ENCODE measurements at places on chromosomes 4 and X.

DNA sequence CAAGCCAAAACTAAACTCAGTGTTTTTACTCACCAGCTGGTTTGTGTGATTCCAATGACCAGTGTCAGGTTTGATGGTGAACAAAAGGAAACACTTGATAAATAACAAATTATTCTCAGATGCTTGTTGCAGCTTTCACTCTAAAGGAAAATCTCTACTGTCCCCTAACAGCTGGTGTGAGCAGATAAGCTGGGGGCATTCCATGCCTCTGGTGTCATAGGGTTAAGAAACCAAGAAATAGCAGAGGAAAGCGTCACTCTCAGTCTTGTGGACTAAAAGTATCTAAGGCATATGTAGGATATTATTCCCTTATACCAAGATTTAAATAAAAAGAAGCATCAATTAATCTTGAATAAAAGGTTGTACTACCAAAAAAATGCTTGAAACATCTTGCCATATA is 24.3 kb downstream of the TRPC5 start:
- no peak for DNase-seq

DNA sequence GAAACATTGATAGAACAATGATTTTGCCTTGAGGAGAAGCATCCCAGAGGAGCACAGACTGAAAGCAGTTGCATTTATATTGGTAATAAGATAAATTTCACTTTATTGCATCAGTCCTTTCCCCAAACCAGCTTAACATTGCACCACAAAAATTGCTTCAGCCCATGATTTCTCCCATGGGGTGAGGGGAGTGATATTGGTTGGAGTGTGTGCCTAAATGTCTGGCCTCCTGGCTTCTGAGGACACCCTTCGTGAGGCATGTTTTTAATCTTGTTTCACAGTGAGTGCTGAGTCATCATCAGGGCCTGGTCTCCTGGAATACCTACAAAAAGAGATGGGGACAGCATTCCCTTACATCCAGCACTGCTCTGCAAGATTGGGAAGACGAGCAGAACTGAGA is 487.9 kb downstream of the C4orf33 start:
- DNase-seq, result no peak

- no peak for DNase-seq
These were observed 14.7 kb downstream of the GRPR start for GRCh38 chrX:16138108-16138427.

GRCh38 chr4:73450398-73451004 is 14.5 kb downstream of the AFP start:
- no peak for DNase-seq

GRCh38 chrX:9913146-9913433 is 54.1 kb upstream of the CLDN34 start:
- DNase-seq, result no peak

GRCh38 chrX:130098210-130098552 is 12.1 kb downstream of the ELF4 start:
- DNase-seq, result no peak

- no peak for DNase-seq
These were observed 104.7 kb upstream of the BCOR start for GRCh38 chrX:40202456-40202855.

- DNase-seq, result no peak
These were observed 924.3 kb upstream of the SLIT2 start for GRCh38 chr4:19327364-19327763.

DNA sequence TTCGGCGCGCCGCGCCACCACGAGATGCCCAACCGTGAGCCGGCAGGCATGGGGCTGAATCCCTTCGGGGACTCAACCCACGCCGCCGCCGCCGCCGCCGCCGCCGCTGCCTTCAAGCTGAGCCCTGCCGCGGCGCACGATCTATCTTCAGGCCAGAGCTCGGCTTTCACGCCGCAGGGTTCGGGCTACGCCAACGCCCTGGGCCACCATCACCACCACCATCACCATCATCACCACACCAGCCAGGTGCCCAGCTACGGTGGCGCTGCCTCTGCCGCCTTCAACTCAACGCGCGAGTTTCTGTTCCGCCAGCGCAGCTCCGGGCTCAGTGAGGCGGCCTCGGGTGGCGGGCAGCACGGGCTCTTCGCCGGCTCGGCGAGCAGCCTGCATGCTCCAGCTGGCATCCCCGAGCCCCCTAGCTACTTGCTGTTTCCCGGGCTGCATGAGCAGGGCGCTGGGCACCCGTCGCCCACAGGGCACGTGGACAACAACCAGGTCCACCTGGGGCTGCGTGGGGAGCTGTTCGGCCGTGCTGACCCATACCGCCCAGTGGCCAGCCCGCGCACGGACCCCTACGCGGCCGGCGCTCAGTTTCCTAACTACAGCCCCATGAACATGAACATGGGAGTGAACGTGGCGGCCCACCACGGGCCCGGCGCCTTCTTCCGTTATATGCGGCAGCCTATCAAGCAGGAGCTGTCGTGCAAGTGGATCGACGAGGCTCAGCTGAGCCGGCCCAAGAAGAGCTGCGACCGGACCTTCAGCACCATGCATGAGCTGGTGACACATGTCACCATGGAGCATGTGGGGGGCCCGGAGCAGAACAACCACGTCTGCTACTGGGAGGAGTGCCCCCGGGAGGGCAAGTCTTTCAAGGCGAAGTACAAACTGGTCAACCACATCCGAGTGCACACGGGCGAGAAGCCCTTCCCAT is 1.1 kb downstream of the ZIC3 start:
- DNase-seq, result no peak

DNA sequence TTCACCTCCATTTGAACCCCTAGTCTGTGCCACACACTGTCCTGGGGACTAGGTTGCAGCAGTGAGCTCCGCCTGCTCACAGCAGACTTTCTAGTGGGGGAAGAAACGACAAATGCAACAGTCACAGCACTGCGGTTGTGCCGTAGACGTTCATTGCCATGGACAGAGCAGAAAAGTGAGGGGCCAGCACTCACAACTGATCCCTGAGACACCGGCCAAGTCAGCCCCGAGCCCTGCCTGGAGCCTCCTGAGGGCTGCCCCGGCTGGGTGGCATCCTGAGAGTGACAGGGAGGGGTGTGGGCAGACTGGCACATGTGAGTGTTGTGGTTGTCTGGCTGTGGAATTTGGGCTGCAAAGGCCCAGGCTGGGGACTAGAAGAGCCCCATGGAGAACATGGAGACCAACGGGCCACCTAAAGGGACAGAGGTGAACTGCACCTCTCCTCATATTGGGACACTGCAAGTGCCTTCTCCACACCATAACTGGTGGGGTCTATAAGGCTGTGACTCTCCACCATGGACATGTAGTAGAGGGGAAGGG is 4.6 kb downstream of the DUSP9 start:
- DNase-seq, result no peak

DNA sequence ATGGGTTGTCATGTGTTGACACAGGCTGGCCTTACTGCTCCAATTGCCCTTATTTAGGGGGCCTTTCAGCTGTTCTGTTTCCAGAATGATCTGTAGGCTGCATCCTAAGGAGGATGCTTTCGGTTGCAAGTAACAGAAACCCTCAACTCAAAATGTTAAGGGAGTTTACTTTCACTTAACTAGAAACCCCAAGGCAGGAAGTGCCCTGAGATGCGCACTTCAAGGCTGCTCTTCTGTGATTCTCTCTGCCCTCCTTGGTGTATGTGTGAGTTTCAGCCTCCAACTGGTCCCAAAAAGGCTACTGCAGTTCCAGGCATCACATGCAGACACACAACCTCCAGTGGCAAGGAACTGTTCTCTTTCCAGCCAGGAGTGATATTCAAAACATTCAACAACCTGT is 97.3 kb upstream of the ATP6AP2 start:
- DNase-seq, result no peak

DNA sequence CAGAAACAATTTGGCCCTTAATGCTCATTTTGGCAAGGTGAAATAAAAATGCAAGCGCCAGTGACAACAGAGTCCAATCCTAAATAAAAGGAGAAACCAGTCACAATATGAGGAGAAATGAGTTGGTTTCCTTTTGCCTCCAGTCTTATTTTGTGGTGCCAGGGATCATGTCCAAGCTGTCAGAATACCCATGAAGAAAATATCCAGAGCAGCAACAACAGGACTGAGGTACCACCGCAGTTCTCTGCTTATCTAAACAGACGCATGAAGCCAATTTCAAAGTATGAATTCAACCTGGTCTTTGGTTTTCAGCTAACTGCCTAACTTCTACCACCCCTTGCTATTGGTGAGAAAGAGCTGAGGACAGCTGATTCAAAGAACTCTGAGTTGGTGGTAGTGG is 199.9 kb upstream of the MAGEB2 start:
- no peak for DNase-seq

GRCh38 chr4:6696611-6697010 is 2.9 kb downstream of the S100P start:
- DNase-seq, result no peak

DNA sequence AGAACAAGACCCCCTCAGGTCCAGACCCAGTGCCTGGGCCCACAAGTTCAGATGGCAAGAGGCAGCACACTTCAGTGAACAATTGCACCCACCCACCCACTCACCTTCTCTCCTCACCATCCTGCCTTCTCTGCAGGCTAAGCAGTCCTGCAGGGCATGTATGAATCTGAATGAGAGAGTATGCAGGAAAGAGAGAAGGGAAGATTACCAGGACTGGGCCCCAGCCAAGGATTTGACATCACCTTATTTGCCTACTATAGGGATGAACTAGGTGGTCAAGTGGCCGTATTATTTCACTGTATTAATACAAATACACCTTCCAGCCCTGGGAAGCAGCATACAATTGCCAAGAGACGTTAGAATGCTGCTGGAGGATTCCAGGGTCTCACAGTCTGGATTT is 2.1 kb upstream of the ZNF141 start:
- DNase-seq, result no peak

GRCh38 chrX:97672608-97673007 is 788.9 kb downstream of the RPA4 start:
- no peak for DNase-seq

DNA sequence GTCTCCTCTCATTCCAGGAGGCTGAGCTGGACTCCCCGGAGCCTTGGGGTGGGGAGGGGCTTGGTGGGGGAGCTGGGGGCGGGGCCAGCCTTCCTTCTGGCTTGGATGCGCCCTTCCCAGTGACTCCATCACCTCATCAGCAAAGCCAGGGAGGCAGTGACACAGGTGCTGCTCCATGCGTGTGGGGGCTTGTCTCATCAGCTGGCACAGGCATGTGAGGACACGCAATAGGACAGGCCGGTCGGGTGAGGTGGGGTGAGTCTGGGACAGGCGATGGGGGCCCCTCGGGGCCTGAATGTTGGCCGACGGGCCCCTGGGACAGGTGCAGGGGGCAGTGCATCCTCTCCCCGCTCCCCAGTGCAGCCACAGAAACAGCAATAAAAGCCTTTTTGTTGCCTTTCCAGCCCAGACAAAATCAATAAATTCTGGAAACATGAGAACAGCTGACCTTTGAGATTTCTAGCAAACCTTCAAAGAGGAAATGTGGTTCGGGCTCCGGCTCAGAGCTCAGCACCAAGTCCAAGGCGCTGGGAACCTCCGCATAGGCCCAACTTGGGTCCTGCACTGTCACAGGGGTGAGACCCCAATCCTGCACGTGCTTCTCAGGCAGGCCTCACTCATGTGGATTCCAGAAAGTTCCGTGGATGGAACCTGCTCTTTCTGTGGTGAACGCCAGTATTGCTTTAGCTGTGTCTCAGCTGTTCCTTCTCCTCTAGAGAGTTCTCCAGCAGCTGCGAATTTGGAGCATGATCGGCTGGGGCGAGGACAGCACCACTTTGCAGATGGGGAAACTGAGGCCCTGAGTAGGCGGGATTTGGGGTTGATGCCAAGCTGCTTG is 18.5 kb downstream of the ADRA2C start:
- no peak for DNase-seq

DNA sequence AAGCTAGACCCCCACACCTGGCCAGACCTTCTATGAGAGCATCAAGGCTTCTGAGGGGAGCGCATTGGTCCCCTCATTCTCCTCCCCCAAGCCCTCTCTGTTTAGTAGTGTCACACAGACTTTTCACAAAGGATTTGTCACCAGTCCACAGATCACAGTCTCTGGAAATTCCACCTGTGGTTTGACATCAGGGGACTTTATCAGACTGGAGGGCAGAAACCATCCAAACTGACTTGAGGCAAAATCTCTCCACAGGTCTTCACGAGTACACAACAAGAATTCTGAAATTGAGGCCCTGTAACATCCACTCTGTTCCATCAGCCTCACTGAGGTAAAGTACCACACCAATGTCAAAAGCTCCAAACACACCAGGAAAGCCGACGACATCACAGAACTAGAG is 112.5 kb downstream of the SH3KBP1 start:
- no peak for DNase-seq

GRCh38 chr4:138992676-138993075 is 22.9 kb upstream of the NOCT start:
- DNase-seq, result no peak

GRCh38 chr4:7367864-7368277 is 66.9 kb downstream of the PSAPL1 start:
- DNase-seq, result no peak

DNA sequence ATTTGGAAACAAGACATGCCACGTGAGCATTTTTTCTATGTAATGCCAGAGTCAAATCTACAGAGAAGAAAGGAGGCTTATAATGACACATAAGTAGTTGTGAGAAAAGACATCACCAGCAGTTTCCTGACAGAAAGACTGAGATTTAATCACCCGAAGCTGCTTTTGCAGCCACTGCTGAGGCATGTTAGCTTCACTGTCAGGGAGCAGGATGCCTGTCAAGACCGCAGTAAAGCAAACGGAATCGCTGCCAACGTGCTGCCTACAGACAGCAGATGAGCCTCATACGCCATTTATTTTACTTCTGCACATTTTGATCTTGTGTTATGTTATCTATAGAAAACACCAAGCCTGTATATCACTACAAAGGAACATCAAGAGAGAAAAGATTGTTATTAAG is 68.7 kb upstream of the NDST3 start:
- DNase-seq, result no peak

DNA sequence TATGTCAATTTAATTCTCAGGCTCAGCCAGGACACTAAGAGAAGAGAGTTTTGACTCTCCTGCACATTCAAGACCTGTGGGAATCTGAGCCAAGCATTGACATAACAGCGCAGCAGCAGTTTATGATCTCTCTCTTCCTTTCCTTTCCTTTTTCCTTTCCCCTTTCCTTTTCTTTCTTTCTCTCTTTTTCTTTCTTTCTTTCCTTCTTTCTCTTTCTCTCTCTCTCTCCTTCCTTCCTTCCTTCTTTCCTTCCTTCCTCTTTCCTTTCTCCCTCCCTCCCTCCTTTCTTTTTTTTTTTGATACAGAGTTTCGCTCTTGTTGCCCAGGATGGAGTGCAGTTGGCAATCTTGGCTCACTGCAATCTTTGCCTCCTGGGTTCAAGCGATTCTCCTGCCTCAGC is 21.6 kb downstream of the SAT1 start:
- no peak for DNase-seq

DNA sequence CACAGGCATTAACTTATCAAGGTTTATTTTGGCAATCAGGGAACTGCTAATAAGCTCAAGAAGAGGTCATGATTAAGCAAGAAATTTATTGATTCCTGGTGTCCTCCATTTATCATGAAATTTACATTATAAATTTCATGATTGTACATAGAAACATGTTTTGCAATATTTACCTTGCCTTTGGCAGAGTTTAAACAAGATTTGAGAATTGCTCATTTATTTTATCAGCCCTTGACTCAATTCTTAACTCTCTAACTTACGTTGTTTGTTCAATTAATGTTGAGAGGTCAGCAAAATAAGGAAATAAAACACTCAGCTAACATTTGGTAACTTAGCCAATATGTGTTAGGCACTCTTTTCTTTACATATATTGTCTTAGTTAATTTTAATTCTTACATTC is 286.6 kb downstream of the SLC7A11 start:
- DNase-seq, result no peak

- no peak for DNase-seq
These were observed 24.1 kb downstream of the FRMPD4 start for GRCh38 chrX:12162420-12162819.

Measured in HTR-8/SVneo (cell line).